ENCODE measurements at places on chromosomes 1 and 21.

DNA sequence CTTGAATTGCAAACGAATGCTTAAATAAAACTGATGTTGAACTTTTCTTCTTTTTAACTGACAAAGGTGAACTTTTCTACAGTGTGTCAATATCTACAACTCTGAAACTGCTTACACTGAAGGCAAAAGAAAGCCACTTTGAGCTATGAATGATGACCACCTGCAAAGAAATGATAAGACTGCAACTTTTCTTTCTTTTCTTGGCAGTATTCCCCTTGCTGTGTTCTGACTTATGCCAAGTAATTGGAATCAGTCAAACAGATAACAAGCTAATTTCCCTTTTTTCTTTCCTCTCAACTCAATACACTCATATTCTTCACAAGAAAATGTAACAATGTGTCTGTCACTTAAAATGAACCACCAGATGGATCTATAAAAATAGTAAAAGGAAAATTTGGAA lies 588.1 kb upstream of the BRINP3 start:
- DNase-seq, result no peak

DNA sequence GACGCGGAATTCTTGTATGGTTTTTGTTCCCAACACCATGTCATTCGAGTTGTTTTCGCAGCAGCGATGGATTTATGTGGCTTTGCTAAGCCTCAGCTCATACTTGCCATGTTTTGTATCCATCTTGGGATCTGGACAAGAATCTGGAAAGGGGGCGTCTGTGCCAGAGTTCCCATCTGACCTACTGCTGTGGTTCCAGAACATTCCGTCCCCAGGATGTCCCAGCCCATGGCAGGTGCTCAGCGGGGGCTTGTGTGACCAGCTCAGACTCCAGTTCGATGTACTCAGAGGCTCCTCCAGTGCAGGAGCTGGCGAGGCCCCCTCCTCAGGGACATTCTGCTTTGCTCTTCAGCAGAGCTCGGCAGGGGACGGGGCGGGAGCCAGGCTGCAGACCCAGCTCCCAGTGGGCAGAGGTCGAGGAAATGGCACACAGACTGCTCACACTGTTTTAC lies 24.0 kb upstream of the ADARB1 start:
- no peak for DNase-seq

GRCh38 chr1:162475089-162475488 lies 22.5 kb upstream of the UHMK1 start:
- no peak for DNase-seq

- DNase-seq, result no peak
These were observed 98.9 kb downstream of the PGBD5 start for GRCh38 chr1:230326971-230327891.

DNA sequence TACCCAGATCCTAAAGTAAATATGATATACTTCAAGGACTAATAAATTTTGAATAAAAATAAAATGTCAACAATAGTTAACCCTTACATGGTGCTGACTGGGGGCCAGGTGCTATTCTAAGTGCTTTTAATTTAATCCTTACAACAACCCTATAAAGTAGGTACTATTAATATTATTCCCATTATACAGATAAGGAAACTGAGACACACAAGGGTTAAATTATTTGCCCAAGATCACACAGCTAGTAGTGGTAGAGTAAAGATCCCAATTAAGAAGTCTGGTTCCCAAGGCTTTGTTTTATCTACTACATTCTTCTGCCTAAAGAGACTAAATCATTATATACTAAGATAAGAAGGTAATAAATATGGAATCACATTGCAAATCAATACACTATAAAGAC lies 34.2 kb downstream of the SYNJ1 start:
- DNase-seq, result no peak

GRCh38 chr21:37601915-37602314 lies 235.3 kb downstream of the DYRK1A start:
- DNase-seq, result no peak

- DNase-seq, result peak; percentile 23
These were observed 72.8 kb downstream of the XCL2 start for GRCh38 chr1:168470901-168471431.

GRCh38 chr21:45187646-45188045 lies 100.0 kb downstream of the POFUT2 start:
- DNase-seq, result no peak

GRCh38 chr1:84581648-84582047 lies 7.4 kb upstream of the CTBS start:
- no peak for DNase-seq

DNA sequence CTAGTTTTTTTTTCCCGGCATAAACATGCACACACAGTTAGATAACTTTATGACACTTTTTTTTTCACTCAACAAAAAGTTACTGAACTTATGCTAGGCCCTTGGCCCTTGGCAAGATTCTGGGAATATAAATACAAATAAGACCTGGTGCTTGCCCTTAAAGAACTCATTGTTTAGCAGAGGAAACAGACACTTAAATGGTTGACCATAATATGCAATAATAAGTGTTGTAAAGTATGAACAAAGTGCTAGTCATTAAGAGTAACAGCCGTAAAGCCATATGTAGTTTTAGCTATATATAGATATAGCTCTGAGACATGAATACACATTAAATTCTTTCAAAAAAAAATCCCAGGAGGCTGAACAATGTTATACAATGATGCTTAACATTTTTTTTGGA lies 198.3 kb downstream of the CYYR1 start:
- DNase-seq, result no peak

DNA sequence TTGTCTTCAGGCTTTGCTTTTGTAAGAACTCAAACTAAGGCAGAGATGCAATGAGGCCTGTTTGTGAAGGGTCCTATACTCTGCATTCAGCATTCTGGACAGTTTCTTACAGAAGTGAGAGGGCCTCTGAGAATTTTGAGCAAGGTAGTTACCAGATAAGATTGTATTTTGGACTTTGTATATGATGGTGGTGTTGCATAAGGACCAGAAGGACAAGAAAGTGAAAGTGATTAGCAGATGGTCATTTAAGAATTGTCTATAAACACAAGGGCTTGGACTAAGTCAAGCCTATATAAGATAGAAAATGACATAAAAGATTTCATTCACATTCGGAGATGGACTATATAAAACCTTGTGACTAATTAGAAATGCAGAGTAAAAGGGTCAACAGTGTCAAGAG lies 537.0 kb downstream of the PTBP2 start:
- no peak for DNase-seq

DNA sequence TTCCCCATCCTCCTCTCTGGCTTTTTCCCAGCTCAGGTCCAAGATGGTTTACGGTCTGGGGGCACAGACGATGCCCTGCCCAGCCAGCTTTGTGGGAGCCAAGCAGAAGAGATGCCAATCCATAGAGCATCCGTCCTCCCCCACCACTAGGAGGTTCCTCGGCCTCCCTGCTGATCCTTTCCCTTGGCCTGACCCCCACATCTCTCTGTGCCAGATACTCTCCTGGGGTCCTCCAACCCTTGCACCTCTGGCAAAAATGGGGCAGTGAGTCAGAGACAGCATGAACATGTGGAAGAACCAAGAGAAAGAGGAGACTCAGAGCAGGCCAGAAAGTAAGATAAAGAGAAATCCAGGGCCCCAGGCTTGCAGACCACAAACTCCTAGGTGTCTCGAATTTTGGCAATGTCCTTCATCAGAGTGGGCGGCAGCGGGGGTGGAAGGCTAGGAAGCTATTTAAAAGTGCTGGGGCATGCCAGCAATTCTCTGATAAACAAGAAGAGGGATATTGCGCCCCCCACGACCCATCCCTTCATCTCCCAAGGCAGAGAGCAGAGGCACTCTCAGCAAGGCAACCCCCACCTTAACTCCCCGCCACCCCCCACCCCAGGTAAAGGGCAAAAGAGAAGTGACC lies 11.4 kb downstream of the BLACAT1 start:
- no peak for DNase-seq

GRCh38 chr1:3515774-3516480 lies 61.5 kb downstream of the ARHGEF16 start:
- DNase-seq, result peak; percentile 57

- no peak for DNase-seq
These were observed 6.4 kb downstream of the FNDC7 start for GRCh38 chr1:108718927-108719655.

- DNase-seq, result no peak
These were observed 169.2 kb downstream of the APP start for GRCh38 chr21:26001356-26001755.

GRCh38 chr1:27300341-27301051 lies 21.5 kb upstream of the TMEM222 start:
- peak; percentile 67 for DNase-seq

GRCh38 chr21:43193651-43194302 lies 25.0 kb downstream of the CRYAA start:
- DNase-seq, result peak; percentile 21

GRCh38 chr1:78688697-78689096 lies 39.1 kb downstream of the IFI44 start:
- DNase-seq, result peak; percentile 1

DNA sequence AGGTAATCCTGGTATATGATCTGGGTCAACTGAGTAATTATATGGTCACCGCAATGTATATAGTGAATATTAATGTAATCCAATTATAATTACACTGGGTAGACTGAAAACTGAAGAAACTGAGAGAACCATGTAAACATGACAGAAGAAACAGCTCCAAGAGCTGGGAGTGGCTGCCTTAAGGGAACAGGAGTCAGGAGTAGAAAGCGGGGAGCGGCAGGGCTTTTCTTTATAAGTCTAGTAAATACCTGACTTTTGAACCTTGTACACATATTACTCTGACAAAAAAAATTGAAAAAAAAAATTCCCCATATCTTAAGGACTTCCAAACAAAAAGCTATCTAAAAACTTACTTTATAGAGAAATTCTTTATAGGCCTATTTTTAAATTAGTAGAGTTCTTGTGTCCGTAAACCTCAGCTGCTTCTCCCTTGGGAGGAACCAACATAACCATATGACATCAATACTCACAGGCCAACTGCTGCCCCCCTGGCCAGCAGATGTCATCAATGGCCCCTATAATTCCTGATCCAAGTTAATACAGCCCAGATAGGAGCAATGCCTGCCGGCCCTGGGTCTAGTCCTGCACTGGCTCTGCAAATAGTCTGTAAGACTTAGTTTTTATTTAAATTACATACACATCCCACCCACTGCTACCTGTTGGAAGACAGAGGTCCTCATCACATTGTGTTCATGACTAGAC lies 33.8 kb downstream of the THAP3 start:
- DNase-seq, result no peak

- DNase-seq, result no peak
These were observed 78.7 kb downstream of the PIK3R3 start for GRCh38 chr1:46053734-46054133.

DNA sequence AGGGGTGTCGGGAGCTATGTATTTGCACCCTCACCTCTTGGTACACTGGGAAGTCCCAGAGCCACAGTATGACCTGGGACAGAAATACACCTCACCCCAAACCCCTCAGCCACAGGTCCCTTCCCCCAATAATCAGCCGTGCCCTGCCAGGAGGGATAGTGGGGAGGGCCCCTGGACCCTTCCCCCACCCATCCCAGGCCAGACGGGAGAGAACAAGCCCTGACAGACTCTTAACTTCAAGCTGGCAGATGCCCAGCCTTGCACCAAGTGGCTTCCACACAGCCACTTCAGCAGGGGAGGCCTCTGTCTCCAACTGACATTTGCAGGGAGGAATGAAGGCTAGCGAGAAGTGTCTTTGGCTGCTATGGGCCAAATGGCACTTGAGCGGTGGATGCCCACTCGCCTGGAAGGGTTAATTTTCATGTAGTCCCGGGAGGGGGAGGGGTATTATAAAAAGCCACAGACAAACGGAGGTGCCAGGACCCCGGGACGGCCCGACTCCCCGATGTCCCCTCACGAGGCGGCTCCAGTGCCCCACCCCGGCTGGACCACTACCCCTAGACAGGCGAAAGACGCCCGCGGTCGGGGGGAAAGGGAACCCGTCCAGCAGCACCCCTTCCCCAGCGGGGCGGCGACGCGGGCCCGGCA lies 495 bp downstream of the SYNC start:
- no peak for DNase-seq

- no peak for DNase-seq
These were observed 2.2 kb downstream of the COPA start for GRCh38 chr1:160340866-160341265.

- DNase-seq, result no peak
These were observed 26.1 kb downstream of the GPR3 start for GRCh38 chr1:27418326-27419185.

DNA sequence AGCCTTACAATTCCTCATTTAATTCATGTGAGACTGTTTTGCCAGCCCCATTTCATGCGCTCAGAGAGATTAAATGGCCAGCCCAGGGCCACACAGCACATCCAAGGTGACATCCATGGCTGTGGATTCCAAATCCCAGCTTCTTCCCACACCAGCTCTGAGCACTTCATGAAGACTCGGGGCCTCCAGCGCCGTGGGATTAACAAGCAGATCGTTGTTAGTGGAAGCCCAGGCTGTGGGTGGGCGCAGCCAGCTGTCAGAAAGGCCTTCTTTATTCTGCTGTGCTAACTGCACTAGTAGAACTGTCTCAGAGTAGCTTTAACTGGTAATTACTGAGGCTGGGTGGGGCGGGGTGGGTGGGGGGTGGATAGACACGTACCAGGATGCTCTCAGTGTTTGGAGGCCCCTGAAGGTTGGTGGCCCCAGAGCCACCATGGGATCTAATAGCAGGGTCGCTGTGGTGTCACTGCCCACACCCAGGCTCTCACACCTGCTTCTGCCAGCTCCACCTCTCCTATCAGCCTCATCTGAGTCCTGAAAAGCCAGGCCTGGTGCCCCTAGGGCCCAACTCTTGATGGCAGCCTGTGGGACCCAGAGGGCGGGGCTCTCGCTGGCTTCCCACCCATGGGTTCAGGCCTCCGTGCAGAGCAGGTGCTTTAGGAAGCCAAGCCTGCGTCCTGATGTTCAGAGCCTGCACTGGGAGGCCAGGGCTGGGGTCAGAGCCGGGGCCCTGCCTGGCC lies 3.4 kb downstream of the BMP8A start:
- DNase-seq, result no peak

- no peak for DNase-seq
These were observed 205.3 kb downstream of the TM2D1 start for GRCh38 chr1:61519631-61520030.

- no peak for DNase-seq
These were observed 886.0 kb downstream of the ADGRL2 start for GRCh38 chr1:82686774-82687173.

DNA sequence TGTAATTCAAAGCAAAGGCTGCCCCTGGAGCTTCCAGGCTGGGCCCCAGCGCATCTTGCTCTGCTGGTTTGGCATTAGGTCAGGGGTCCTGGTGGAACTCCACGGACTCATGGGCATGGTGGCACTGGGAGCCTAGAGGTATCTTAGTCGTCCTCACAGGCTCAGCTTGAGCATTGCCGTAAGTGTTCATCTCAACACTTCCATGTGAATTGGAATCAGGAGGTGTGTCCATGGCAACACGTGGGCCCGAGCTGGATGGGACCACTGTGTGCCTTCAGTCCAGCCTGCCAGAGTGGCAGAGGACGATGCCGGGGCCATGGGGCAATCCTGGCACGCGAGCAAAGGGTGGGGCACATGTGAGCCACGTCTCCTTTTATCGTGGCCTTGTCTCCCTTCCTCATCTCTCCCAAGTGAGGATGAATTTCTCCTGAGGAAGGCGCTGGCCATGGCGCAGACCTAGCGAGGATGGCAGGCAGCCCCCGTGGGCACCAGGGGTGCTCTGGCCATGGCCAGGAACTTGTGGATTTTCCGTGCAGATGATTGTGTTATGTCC lies 47.0 kb downstream of the AGPAT3 start:
- no peak for DNase-seq
